ENCODE measurements at places on chromosomes 16 and 17.

- DNase-seq = no peak
Observed at GRCh38 chr17:75271955-75272847, 1.2 kb upstream of the MIF4GD start.

- no peak for DNase-seq
Observed at GRCh38 chr17:60769327-60769726, 91.7 kb downstream of the BCAS3 start.

DNA sequence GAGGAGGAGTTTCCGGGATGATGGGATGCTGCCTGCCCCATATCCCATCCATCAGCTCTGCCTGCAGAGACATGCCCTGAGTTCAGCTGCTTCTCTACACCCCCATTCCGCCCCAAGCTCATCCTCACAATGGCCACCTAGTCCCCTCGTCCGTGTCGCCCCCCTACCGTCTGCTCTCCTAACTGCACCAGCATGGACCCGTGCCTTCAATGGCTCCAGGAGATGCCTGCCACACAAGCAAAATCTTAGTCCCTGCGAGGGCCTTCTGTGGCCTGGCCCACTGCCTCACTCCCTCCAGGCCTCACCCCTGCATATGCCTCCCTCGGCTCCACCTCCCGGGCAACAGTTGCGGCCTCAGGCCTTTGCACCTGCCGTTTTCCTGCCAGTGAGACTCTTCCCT lies 1.8 kb upstream of the TELO2 start:
- DNase-seq = no peak

DNA sequence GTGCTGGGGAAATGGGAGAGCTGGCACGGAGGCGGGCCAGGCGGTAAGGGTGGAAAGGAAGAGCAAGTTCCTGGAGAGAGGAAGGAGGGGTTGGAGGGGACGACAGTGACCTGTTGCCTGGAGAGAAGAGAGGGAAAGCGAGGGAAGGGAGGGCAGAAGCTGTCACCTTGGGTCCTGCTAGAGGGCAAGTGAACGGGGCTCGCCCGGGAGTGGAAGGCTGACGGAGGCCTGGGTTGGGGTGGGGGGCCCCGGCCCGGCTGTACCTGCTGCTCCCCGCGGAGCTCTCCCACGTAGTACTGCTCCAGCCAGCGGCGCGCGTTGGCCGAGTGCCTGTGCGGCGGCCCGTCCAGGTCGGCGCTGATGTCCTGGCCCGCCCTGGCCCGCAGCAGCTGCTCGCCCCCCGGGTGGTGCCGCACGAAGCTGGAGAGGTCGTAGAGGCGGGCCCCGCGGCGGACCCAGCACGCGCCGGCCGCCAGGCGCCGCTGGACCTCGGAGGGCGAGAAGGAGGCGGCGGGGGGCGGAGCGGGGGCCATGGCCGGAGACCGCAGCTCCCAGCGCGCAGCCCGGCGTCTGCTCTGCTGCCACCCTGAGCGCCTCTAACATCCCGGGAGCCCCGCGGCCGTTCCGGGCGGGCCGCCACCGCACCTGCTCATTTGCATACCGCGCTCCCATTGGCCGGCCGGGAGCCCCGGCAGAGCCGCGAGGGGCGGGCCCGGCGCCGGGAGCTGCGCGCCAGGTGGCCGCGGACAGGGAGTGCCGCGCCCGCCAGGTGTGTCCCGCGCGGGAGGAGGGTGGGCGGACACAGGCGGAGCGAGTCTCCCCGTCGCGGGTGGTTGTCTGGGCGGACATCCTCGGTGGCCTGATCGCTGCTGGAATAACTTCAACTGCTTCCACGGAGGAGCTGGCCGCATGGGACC lies at the start of gene FA2H:
Gene FA2H, minus strand, starts transcription at position 598 of the 917 bp plus-strand sequence. Its CDS starts 65 bp downstream, at position 533.
- DNase-seq = peak; percentile 93

DNA sequence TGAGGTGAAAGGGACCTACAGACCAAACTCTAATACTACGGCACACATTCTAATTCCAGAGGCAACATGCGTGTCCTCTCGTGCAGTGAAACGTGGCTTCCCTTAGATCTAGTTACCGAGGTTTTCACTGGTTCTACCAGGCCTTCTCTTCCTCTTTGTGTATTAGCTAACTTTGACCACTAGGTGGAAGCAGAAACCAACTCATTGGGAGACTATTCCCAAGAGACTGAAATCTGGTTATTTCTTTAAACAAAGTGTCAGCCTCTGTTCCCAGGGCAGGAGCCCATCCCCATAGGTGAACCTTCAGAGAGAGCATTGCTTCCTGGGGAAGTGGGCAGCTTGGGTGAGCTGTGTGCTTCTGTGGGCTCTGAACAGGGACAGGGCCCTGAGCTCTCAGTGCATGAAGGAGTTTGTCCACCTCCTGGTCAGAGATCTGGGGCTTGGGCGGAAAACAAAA lies 19.7 kb upstream of the RCVRN start:
- peak; percentile 76 for DNase-seq

GRCh38 chr17:42518046-42518754 lies 17.8 kb upstream of the NAGLU start:
- no peak for DNase-seq

- no peak for DNase-seq
Observed at GRCh38 chr17:36856222-36856621, 81.1 kb upstream of the LHX1 start.

- no peak for DNase-seq
Observed at GRCh38 chr17:63317166-63317840, 128.8 kb downstream of the CYB561 start.

DNA sequence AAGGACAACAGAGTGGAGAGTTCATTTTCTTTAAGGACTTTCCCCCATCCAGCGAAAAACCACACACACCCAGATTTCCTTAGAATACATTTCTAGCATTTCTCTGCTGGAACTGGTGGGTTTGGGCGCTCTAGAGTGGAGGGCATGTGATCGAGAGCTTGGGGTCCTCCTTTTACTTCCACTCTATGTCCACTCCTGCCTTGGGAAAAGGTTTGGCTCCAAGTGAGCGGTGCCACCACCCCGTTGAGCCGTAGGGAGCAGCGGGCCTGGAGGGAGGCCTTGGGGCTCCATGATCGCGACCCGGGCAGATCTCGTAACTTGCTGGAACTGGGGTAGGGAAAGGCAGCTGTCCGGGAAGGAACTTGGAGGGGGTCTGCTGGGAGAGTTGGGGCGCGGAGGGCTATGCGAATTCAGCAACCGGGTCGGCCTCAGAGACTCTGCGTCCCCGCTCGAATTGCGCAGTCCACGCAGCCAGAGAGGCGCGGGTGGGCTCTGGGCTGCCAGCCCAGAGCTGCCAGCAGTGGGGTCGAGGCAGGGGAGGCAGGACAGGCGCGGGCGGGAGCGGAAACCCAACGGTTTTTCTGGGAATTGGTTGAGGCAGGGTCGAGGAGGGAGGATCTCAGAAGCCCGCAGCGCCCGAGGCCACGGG lies 2.3 kb downstream of the DLX4 start:
- no peak for DNase-seq

- DNase-seq = peak; percentile 87
Observed at GRCh38 chr17:34637548-34638525, 58.5 kb downstream of the TMEM132E start.

GRCh38 chr17:77757561-77757898 lies 201.0 kb upstream of the TNRC6C start:
- DNase-seq = no peak

GRCh38 chr16:8905168-8905762 lies 23.1 kb downstream of the LITAFD start:
- no peak for DNase-seq

DNA sequence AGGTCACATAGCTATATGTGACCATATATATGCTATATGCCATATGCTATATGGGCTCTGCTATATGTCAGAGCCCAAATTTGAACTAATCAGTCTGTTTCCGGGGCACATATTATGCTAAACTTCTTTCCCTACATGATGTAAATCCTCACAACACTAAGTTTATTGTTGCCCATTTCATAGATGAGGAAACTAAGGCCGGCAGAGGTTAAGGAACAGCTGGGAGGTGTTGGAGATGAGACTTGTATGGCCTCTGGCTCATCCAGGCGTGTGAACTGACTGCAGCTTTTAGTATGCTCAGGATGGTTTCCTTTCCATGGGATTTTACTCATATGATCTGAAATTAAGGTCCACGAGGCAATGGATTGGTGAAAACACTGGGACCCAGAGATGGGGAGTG lies 17.5 kb upstream of the CNOT1 start:
- no peak for DNase-seq

DNA sequence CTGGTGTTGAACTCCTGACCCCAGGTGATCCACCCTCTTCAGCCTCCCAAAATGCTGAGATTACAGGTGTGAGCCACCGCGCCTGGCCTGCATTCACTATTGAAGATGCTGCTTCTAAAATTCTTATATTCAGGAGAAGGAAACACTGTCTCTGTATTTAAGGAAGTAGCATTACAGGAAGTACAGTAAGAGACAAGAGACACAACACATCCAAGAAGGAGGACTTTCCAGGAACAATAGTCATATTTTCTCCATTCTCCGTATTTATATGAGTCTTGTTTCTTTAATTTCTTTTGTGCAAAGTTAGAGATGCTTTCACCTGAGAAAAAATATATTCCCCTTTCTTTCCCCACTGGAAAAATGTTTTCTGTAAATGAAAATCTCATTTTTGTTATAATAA lies 18.3 kb upstream of the ABCA3 start:
- DNase-seq = no peak

DNA sequence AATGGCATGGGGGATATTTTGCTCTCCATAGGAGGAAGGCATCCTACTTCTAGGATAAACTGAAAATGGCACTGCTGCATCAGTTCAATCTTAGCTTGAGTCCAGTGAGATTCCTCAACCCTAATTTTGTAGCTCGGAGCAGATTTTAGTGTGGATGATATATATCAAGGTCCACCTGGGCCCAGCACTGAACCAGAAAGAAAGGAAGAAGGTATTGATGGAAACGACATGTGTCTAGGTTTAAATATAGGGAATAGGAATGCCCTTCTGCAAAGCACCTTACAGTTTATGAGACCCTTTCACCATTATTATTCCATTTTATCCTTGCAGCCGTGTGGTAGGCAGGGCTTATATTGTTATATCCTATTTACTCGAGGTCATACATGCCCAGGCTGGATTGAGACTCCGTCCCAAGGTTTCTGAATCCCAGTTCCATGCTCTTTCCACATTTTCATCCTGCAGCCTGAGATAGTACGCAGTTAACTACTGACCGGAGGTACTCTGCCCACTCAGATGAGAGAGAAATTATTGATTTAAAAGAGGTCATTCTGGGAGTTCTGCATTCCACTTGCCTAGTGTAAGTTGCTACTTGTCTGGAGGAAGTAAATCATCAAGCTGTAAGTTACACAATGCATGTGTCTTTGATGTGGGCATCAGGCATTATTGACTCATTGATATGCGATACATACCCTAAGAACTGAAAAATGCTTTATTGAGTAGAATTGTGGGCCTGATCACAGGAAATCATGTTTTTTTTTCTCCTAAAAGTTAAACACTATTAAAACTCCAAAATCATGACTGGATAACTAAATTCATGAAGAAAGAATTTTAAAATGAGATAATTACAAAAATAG lies 10.1 kb downstream of the KRT39 start:
- DNase-seq = no peak

GRCh38 chr17:72489272-72489641 lies 368.4 kb downstream of the SOX9 start:
- DNase-seq = no peak

DNA sequence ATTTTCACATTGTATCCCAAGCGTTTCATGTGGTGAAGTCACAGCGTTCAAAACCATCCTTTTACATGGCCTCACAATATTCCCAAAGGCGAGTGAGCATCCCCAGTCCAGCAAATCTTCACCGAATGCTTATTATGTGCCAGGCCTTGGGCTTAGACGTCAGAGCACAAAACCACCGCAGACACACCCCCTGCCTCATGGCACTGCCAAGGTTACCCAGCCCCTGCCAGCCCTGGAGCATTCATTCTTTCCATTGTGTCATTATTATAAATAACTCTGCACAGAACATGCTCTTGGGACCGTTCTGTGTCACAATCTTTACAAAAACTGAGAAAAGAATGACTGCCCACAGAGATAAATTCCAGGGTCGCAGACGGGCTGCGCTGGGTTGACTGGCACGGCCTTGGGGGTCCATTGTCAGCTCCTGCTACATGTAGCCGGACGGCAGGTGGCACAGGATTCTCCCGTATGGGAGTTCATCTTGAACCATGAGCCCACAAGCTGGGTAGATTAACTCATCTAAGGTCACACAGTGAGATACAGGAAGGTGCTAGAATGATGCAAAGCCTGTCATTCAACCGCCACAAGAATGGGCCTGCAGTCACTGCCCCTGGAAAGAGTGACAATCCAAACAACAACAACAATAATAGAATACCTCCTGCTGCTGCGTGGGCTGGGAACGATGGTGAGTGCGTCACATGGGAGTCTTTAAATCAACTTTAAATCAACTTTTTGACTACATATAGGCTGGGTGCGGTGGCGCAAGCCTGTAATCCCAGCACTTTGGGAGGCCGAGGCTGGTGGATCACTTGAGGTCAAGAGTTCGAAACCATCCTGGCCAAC lies 4.5 kb upstream of the NECAB2 start:
- no peak for DNase-seq

GRCh38 chr17:7336240-7337175 lies at the start of gene ACAP1:
TSS of gene ACAP1 (plus strand) at chr17:7336529. CDS start at chr17:7336735, 206 bp downstream.
- peak; percentile 80 for DNase-seq
